NCI-H2081 (cell line): ENCODE measurements at places on chromosomes 6 and 20.
A peak's percentile ranks its signal among the peaks of the same experiment; 100 is the strongest.

DNA sequence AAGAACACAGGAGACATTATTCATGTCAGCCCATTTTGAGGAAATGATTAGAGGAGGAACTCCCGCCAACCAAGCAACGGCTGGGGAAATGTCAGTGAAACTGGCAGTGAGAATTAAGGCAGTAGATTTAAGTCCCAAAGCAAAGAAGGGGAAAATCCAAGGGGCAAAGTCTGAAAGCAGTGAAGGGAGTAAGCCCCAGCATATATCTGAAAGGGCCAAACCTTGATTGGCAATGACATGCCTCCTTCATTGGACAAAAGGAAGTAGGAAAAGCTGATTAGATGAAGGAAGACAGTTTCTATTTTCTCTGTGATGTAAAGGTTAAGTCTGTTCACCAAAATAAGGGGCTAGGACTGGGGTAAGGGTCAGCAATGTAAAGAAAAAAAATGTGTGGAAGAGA is 190.3 kb downstream of the RNF144B start:
- no peak for DNase-seq

DNA sequence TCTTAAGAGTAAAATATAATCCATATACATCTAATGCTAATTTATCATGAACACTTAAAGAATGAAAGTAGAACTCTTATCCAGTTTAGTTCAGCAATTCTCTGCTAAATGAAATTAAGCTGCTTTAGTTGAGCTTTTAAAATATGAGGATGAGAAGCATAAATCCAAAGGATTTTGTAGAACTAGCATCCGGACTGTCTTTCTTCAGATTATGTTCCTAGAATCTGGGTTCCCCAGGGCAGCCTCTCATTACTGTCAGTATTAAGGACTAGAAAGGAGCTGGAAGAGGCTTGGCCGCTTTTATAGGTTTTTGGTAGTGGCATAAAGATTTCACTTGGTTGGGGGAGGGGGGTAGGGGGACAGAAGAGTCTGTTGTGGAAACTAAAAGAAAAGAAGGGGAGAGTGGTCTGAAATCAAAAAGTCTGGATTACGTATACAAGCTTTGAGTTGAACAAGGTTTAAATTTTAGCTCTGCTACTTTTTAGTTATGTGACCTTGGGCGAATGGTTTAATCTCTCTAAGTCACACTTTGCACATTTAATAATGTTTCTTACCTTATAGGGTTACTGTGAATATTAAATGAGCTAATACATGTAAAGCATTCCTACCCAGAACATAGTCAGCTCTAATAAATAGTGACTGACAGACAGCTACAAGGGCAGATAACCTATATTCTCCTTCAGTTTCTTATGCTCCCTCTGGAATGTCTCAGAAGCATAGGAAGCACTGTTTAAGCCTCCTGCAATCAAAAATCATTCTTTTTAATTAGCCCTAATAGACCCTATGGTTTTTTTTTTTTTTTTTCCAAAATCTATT is 3.7 kb downstream of the SGK1 start:
- no peak for DNase-seq

DNA sequence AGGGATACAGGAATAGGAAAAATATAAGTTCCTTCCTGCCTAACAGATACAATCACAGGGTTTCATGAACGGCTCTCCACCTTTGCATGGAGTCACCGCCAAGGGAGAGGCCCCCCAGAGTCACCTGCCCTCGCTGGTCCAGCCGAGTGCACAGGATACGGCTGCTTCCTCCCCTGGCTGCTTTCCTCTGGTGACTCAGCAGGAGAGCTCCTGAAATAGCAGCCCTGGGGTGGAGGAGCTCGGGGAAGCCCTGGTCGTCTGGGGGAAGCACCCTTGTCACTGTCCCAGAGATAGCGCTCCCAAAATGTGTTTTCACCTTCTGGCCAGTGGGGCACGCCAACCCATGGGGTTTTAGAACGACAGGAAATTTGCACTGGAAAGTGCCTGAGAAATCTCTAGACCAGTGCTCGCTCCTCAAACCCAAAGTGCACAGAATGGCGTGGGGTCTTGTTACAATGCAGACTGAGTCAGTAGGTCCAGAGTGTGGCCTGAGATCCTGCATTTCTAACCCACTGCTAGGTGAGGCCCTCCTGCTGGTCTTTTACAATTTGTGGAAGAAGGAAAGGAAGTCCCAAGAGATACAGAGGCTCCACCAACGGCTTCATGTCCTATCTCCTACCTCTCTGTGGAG is 35.9 kb upstream of the FAM50B start:
- peak; percentile 20 for DNase-seq

DNA sequence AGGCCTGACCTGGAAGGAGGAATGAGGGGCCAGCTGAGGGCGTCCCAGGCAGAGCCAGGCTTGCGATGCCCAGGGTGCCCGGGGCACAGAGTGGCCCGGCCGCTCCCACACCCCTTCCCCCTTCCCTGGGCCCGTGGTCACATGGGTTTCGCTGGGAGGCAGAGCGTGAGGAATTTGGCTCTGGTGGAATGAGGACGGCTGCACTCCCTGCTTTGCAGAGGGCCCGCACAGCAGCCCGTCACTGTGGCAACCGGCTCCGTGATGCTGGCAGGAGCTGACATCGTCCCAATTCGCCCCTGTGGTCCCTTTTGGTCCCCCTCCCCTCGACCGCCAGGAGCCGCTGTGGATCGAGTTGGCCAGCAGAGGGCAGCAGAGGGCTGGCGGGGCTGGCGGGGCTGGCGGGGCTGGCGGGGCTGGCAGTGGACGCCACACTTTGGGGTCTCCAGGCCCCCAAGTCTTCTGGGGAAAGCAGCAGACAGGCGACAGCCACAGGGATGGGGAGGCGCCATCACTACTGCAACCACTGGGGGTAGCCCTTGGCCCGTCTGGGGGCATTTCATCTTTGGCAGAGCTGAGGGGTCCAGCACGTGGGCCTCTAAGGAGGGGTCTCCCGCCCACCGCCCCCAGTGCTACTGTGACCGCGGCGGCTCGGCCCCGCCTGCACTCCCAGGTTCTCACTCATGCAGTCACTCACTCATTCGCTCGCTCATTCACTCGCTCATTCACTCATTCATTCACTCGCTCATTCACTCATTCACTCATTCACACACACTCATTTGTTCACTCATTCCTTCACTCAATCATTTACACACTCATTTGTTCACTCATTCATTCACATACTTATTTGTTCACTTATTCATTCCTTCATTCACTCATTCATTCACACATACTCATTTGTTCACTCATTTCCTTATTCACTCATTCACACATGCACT is 49.7 kb upstream of the BHLHE23 start:
- no peak for DNase-seq

- no peak for DNase-seq
These were observed 291.0 kb upstream of the SULF2 start for GRCh38 chr20:48076247-48076646.

- DNase-seq, result no peak
These were observed 2.7 kb downstream of the EPB41L2 start for GRCh38 chr6:131060311-131060710.

DNA sequence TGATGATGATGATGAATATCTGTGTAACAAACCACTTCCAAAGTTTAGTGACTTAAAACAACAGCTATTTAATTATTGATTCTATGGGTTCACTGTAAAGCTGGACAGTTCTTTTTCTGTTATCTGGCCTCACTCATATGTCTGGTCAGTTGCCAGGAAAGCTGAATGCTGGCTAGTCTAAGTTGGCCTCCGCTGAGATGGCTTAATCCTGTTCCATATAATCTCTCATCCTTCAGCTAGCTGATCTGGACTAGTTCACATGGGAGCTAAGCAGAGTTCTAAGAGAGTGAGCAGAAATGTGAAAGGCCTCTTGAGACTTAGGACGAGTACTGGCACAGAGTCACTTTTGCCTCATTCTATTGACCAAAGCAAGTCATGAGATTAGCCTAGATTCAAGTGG is 334.7 kb upstream of the FLRT3 start:
- DNase-seq, result no peak

DNA sequence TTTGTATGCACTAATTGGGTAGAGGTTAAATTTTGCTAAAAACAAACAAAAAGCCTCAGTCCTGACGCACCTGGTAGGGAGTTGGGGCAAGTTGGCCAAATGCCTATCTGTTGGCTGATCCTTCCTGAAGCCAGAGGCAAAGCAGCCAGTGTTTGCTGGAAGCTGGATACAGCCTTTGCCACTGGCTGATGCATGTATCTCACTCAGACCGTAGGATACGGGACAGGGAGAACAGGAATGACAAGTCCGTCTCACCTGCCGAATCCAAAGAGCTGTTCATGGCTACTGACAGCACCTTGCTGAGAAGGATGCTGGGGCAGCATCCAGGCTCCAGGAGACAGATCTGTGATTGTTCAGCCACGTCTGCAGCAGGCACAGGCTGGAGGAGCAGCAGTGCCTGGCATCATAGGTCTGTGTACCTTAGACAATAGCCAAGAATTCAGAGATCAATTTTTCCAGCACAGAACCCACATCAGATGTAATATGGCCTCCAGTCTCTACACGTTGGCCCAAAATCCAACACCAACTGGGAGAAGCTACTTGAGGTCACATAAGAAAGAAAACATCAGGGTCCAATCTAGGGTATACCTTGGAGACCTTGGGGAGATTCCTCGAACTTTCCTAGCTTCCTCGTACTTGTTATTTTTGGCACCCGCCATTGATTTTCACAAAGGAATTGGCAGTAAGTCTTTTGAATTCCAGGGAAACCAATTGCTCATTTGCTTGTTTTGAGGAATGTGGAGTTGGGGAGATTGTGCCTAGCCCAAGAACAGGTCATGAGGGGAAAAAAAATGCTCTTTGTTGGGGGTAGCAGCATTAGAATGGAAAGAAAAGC is 108.5 kb upstream of the ARMC2 start:
- DNase-seq, result no peak

- no peak for DNase-seq
These were observed 39.7 kb upstream of the COL10A1 start for GRCh38 chr6:116165596-116165995.

DNA sequence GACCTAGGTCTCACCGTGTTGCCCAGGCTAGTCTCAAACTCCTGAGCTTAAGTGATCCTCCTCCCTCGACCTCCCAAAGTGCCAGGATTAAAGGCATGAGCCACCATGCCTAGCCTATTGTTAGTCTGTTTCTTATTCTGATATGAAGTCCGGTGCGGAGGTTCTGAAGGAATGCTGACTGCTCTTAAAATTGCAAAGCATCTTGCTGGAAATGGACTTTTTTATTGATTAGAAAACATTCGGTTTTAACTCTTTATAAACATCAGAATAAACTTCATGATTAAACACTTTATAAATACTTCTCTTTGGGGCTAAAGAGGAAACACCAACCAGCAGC is 3.2 kb downstream of the TNFAIP3 start:
- no peak for DNase-seq

- DNase-seq, result no peak
These were observed 109.3 kb downstream of the TCP11 start for GRCh38 chr6:35031611-35032529.

GRCh38 chr20:36628076-36628475 is 17.9 kb downstream of the SLA2 start:
- no peak for DNase-seq
